ENCODE measurements at places on chromosomes 11 and 22.

DNA sequence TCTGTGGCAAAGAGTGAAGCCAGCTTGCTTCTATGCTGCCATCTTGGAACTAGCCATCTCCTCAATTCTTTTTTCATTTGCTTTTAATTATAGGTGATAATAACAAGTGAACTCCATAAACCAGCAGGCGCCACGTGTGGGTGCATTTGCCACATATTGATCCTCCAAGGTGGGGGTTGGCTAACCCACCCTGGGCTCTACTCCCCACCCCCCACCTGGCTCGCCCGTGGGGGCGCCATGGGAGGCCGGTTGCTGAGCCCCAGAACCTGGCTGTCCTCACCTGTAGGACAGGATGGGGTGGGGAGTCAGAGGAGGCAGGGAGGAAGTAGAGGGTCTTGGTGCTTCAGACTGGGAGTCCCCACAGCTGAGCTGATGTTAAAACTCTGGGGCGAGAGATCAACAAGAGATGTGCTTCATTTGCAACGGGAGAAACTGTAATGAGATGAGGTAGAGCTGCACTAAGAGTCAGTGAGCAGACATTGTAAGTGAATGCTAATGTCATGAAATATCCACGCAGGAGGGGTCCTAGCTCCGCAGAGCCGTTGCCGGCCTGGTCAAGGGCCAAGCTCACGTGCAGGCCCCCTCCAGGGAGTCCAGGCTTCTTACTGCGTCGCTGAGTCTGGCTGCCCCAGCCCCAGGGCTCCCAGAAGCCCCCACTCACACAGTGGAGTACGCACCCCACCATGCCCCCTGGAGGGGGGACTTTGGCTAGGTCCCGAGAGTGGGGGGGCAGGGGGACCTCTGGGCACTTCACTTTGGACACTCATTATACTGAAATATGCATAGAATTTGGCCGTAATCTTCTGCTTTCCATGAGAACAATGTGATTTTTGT is 59.4 kb downstream of the BRD1 start:
- DNase-seq: no peak

GRCh38 chr11:30342736-30343166 is 19.8 kb downstream of the ARL14EP start:
- peak; percentile 57 for DNase-seq

DNA sequence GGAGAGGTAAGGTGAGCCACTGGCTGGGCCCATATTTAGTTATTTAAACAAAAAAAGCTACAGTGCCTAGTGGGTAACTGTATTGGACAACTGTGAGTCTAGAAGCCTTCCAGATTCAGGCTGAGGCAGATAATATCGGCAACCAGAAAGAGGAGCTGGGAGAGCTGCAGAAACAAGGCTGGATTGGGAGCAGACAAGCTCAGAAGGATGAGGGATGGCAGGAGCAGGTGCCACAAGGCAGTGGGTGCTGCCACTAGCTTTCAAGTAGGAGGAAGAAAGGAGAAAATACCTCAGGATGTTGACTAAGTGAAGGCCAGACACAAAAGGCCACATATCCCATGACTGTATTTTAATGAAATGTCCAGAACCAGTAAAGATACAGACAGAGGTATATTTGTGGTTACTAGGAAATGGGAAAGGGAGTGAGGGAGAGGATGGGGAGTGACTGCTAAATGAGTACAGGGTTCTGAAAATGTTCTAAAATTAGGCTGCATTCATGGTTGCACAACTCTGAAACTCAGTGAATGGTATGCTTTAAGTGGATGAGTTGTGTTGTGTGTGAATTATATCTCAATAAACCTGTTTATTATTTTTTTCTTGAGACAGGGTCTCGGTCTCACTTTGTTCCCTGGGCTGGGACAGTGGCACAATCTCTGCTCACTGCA is 11.8 kb upstream of the RAPSN start:
- no peak for DNase-seq

- DNase-seq: no peak
Measured at GRCh38 chr11:16403851-16404250, 47.5 kb upstream of the SOX6 start.

- DNase-seq: no peak
Measured at GRCh38 chr22:29288837-29289236, 17.6 kb upstream of the GAS2L1 start.

GRCh38 chr11:42992594-42992993 is 319.2 kb upstream of the API5 start:
- DNase-seq: no peak

DNA sequence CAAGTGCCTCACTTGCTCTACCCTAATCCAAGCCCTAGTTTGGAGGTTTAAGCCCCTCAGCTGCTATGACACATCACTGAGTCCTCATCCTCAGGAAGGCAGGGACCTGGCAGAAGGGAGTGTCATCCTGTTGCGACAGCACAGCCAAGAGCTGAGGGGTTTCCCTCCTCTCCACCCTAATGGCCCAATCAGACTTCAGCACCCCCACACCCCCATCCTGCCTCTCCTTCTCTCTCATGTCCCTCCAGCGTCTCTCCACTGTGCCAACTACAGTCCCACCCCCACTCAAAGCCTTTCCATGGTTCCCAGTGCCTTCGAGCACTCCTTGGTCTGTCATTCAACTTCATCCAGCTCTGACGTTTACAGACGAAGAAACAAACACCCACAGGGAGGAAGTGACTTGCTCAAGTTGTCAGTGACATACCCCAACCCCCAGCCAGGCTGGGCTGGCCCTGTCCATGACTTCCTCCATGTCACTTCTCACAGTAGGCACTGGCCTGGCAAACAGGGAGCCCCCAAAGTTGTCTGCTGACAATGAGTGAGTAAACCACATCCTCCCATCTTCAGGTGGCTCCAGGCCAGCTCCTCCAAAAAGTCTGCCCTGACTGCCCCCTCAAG is 15.6 kb downstream of the ARAP1 start:
- DNase-seq: peak; percentile 50

- no peak for DNase-seq
Measured at GRCh38 chr11:73048446-73048845, 93.7 kb downstream of the FCHSD2 start.

DNA sequence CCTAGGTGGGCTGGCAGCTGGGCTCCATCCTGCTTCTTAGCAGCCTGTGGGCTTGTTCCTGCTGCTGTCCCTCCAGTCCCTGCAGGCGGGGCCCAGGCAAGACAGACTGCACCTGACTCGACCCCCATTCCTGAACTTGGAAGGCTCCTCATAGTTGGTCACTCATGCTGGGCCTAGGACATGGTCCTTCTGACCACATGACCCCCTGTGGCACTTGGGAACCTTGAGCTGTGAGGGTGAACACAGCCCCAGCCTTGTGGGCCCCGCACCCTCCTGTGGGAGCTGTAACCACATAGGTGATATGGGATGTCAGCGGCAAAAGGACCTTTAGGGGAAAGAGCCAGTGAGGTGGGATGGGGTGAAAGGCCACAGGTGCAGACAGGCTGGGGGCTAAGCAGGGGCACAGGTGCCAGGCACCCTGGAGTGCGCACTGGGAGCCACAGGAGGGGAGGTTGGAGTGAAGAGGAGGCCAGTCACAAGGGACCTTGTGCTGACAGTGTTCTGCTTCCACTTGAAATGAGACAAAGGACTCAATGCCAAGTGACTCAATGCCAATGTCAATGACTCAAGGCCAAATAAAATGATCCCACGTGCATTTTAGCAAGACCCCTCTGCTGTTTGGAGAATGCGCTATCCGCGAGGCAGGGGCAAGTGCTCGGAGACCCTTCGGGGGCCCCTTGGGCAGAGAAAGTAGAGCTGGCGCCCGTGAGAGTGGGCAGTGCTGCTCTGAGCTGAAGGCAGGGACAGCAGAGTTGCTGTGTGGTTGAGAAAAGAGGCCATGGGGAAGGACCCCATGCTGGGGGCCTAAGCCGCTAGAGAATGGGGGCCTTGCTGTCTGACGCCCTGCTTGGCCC is 90.7 kb downstream of the MORC2 start:
- no peak for DNase-seq

- DNase-seq: no peak
Measured at GRCh38 chr22:39150848-39151215, 1.6 kb downstream of the CBX7 start.

DNA sequence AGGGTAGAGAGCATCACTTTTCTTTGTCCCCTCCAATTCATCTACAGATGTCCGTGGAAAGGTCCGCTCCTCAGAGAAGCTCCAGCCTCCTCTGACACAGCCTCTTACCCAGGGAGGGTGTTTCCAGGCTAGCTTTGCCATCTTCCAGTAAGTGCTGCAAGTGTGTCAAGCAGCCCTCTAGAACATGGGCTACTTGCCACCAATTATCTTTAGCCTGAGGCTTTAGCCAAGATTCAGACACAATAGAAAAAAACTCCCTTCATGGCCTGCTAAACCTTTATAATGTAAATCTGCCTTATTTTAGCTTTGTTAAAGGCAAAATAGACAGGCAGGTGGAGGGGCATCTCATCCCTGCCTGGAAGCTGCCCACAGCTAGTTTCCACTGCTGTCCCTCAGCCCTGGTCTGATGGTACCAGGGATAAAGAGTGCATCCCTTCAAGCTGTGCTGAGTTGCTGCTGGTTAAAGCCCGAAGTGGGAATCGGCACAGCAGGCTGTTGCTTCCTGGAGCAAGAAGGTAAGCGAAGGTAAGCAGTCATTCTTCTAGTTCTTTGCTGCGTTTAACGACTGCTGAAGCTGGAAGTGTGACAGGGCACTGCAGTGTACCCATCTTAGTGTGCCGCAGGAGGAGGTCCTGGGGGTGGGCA is 190.1 kb upstream of the E2F8 start:
- no peak for DNase-seq

- no peak for DNase-seq
Measured at GRCh38 chr11:134691295-134691873, 279.3 kb upstream of the B3GAT1 start.

- DNase-seq: no peak
Measured at GRCh38 chr11:120339394-120339890, 3.2 kb downstream of the ARHGEF12 start.

DNA sequence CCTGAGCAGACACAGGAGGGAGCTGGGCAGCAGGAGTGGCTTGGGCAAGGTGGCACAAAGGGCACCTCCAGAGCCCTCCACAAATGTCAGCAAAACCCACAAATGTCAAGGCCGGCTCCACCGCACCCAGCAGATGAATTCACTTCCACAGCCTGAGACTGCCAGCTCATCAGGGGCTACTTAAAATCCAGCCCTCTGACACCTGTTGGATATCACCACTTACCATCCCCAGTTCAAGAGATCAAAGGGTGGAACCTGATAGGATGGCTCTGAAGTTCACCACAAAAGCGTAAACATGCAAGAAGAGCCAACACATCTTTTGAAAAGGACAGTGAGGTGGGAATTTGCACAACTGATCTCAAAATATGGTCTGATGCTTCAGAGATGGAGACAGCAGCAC is 168.6 kb upstream of the GRK3 start:
- DNase-seq: no peak

DNA sequence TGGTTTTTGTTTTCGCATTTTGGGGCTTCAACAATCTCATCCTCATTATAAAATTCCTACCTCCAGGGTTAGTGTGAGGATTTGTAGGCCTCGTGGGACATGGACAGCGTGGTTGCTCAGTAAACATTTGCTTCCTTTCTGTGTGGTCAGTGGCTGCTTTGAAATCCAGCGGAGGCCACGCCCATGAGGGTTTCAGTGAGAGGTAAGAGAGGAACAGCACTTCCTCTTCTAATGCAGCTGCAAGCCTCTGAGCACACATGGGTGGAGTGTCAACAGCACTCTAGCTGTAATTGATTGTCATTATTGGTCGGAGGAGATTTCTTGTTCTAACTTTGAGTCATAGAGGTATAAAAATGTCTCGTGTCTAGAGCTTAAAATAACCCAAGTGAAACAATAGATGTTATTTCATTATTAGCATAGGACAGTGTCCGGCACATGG is 6.0 kb upstream of the ARHGAP42 start:
- DNase-seq: peak; percentile 88

GRCh38 chr22:23293720-23294119 is 113.4 kb downstream of the BCR start:
- no peak for DNase-seq

GRCh38 chr22:24952837-24953383 is 394 bp downstream of the KIAA1671 start:
- DNase-seq: no peak

GRCh38 chr22:37604875-37605274 is 3.8 kb upstream of the GGA1 start:
- DNase-seq: no peak

GRCh38 chr11:15035283-15035682 is 38.1 kb upstream of the CALCB start:
- no peak for DNase-seq

GRCh38 chr11:82738091-82738490 is 4.4 kb upstream of the FAM181B start:
- DNase-seq: no peak

GRCh38 chr22:50695421-50696250 is 23.0 kb downstream of the SHANK3 start:
- no peak for DNase-seq

DNA sequence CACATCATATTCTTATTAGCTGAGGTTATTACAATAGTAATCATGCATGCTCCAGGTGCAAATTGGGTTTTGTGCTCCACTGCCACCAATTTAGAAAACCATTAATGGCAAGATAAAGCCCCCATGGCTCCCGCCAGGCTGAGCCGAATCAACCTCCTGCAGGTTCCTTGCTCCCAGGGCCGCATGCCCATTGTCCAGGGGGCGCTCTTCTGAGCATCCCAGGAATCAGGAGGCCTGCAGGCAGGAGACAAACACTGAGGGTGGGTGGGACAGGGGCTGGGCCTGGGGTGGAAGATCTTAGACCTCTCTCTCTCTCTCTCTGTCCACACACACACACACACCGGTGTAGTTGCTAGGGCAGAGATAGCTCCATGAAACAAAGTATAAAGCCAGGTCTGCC is 57.4 kb downstream of the BUD13 start:
- DNase-seq: no peak

GRCh38 chr11:134371436-134372185 is 39.8 kb downstream of the GLB1L2 start:
- no peak for DNase-seq

DNA sequence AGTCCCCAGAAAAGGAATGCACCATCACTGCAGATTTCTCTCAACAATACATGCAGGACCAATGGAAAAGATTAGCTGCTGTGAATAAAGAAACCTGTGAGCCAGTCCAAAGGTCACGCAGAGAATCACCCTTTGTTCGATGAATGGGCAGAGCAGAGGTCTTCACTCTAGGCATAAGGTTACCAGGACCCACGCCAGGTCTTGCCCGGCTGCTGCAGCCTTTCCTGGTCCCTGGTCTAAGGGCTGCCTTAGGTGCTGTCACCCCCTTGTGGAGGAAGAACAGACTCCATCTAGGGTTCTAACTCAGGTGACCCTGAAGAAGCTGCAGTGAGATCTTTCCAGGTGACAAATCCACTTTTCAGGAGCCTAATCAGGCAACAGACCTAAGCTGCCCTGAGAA is 29.0 kb upstream of the NAP1L4 start:
- DNase-seq: peak; percentile 61

- no peak for DNase-seq
Measured at GRCh38 chr11:114271316-114271715, 24.9 kb upstream of the NNMT start.

- no peak for DNase-seq
Measured at GRCh38 chr11:46675288-46675851, 25.0 kb downstream of the ARHGAP1 start.
